Stimulated activated CD8-positive, alpha-beta memory T cell treated with anti-CD3 and anti-CD28 coated beads, Interleukin-7, amount 100 ng/mL, for 4 hours (primary cell): ENCODE measurements at places on chromosomes 1 and 21.

- DNase-seq: no peak
These were observed 17.6 kb upstream of the SFPQ start for GRCh38 chr1:35210321-35211119.

- no peak for DNase-seq
These were observed 134.7 kb downstream of the DMRTB1 start for GRCh38 chr1:53593758-53594380.

DNA sequence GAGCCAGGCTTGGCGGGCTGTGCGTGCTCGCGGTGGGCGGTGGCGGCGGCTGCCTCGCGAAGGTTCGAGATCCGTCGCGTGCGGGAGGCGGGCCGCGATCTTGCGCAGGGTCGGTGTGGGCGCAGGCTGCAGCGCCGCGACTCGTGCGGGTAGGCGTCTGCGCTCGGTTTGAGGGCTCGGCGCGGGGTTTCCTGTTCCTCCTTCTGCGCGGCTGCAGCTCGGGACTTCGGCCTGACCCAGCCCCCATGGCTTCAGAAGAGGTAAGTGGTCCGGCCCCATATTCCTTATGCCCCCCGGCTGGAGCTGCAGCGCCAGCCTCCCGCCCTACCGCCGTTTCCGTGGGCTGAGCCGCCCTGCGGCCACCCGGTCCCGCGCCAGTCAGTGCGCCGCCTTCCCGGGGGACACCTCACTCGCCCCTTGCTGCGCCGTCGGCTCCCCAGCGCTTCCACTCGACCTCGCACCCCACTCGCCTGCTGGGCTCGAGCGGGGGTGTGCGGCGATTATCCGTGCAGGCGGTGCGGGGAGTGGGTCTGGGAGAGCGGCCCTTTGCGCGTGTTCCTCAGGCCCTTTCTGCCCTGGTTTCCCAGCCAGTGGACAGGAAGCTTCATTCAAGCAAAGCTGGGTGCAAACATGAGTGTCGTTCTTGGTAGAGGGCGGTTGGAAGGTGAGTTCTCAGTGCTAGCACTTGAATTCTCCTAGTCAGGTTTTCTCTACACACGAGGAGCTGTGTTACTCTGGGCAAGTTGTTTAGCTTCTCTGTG, at the start of gene CACYBP:
CACYBP (plus strand) TSS at position 12 of the 761 bp plus-strand sequence; CDS start at position 246, 234 bp downstream.
- no peak for DNase-seq

DNA sequence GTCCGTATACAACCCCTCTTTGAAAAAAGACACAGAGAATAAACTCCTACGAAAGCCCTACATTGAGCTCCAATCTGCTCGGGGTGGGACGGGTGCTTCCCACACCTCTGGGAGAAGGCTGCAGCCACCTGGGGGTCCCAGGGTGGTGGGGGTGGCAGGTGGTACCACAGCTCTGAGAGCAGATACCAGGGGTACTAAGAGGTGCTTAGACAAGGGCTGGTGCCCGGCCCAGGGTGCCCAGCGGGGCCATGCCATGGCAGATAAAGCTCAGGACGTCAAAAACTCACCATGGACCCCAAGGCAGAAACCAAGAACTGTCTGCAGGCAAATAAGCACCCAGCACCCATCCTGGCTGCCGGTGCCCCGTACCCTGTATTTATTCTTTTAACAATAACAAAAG, 75.1 kb downstream of the SPSB1 start:
- no peak for DNase-seq

DNA sequence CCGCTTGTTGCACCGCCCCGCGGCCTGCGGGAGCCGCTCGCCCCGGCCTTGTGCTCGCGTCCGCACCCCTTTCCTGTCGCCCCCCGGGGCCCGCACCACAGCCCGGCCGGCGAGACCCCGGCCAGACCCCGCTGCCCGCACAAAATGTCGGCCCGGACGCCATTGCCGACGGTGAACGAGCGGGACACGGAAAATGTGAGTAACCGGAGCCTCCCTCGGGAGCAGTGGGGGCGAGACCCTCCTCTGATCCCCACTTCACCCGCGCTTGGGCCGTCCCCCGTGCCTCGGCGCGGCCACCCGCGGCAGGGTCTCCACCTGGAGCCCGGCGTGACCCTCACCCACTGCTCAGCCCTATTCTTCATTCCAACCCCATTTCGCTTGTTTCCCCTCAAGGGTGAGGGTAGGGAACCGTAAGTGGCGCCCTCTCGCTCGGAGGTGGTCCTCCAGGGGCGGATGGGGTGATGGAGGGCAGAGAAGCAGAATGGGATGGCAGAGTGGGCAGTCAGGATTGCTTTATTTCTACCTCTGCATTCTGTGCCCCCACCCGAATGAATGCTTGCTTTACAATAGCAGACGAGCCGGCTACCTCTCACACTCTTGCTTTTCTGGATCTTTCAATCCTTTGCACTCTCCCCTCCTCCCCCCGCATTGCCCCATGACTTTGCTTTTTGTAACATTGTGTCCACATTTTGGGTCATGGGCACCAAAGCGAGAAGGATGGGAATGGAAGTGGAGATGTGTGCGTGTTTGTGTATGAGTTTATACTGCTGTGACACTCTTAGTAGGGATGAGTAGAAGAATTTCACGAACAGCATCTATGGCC, 954 bp downstream of the MARK1 start:
- no peak for DNase-seq

DNA sequence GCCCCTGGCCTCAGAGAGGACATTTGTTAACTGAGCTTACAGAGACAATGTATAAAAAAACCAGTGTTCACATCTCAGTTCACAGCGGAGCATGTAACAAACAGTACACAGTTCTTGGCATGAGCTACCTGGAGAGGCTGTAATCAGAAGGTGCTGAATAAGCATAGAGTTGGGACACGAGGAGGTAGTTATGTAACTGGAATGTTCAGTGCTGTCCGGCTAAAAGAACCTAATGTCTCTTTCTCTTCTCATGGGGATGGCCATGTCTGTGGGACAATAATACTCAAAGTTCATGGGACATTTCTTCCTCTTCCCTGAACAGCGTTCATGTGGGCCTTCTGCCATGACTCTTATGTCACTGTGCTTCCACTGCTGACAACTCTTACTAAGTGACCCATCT, 17.2 kb upstream of the STX12 start:
- DNase-seq: no peak
